Fibroblast of gingiva (primary cell): ENCODE measurements at places on chromosomes 13 and 19.

GRCh38 chr19:6409346-6409745 lies 15.3 kb downstream of the KHSRP start:
- DNase-seq, result no peak

DNA sequence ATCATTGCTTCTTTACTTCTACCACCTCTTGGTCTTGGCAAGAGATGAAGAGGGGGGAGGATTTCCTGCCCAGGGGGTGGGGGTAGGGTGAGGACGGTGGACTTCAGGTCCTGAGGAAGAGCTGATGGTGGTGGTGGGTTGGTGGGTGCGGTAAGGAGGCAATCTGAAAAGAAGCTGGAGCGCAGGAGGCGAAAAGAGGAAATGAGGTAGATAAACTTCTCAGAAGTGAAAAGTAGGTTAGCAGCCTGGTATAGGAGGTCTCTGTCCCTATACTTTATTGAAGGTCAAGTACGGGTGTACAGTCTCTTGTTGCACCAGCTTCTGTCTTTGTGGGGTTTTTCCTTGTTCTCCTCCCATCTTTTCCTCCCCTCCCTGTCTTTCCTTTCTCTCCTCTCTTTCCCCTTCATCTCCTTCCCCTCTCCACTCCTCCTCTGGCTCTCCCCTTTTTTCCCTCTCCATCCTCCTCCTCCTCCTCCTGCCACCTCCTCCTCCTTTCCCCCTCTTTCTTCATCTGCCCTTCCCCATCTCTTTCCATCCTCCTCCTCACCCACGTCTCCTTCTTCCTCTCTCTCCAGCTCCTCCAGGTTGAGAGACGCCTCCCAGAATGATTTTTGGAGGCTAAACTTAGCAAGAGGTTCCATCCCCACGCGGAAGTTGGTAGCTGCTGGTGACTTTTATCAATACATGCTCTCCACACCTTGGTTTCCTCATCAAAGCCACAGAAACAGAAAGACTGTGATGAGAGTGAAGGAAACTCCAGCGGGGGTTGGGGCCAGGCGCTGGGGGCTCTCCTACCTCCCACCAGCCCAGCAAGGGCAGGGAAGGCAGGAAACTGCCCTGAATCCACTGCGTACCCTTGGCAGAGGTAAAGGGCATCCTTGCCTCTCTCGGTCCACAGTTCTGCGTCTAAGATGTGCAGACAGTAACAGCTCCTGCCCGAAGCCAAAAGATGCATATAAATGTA lies 15.3 kb downstream of the TNFSF14 start:
- DNase-seq, result no peak

- DNase-seq, result no peak
Measured at GRCh38 chr13:36549755-36550154, 117.5 kb downstream of the CCNA1 start.

DNA sequence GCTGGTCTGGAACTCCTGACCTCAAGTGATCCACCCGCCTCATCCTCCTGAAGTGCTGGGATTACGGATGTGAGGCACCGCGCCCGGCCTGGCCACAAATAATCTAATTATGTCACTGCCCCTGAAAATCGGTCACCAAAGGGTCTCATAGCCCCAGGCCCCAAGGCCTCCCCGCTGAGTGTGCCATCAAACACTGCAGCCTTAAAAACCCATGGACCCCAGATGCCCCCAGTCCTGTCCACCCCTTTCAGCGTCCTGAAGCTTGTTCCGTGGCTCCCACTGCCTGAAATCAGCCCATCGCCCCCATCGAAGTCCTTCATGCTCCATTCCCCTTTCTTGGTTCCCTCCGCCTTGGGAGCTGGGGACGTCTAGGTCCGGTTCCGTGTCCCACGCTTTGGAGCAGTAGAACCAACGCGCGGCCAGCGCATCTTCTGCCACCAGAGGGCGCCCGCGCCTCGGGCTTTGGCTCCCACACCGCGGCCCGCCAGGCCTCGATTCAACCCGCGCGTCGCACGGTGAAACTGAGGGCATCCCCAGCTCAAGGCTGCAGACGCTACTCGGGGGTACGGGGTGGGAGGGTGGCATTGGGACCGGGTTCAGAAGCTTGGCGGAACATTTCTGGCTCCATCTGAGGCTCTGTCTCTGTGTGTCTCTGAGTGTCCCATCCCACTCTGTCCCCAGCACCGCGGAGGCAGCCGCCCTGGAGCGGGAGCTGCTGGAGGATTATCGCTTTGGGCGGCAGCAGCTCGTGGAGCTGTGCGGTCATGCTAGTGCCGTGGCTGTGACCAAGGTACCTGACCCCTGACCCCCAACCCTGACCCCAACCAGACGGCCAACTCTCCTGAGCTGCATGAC lies 3.5 kb downstream of the YJEFN3 start:
- DNase-seq, result peak; percentile 45

GRCh38 chr13:26698392-26699196 lies 62.0 kb downstream of the GPR12 start:
- DNase-seq, result peak; percentile 86

GRCh38 chr13:100280681-100281080 lies 191.8 kb downstream of the PCCA start:
- DNase-seq, result no peak

DNA sequence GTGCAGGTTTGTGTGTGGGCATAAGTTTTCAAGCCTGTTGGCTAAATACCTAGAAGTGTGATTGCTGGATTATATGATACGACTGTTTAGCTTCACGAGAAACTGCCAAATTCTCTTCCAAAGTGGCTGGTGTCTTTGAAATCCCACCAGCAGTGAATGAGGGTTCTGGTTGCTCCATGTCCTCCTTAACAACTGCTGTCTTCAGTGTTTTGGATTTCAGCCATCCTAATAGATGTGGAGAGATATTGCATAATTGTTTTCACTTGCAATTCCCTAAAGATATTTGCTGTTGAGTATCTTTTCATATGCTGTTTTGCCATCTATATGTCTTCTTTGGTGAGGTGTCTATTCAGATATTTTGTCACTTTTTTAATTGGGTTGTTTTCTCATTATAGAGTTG lies 390.5 kb downstream of the ZNF536 start:
- no peak for DNase-seq

- DNase-seq, result no peak
Measured at GRCh38 chr19:5968431-5969373, 9.2 kb downstream of the RANBP3 start.

GRCh38 chr19:4506449-4507149 lies 11.7 kb downstream of the PLIN4 start:
- DNase-seq, result no peak

- DNase-seq, result no peak
Measured at GRCh38 chr13:31747291-31747690, 8.0 kb downstream of the RXFP2 start.

DNA sequence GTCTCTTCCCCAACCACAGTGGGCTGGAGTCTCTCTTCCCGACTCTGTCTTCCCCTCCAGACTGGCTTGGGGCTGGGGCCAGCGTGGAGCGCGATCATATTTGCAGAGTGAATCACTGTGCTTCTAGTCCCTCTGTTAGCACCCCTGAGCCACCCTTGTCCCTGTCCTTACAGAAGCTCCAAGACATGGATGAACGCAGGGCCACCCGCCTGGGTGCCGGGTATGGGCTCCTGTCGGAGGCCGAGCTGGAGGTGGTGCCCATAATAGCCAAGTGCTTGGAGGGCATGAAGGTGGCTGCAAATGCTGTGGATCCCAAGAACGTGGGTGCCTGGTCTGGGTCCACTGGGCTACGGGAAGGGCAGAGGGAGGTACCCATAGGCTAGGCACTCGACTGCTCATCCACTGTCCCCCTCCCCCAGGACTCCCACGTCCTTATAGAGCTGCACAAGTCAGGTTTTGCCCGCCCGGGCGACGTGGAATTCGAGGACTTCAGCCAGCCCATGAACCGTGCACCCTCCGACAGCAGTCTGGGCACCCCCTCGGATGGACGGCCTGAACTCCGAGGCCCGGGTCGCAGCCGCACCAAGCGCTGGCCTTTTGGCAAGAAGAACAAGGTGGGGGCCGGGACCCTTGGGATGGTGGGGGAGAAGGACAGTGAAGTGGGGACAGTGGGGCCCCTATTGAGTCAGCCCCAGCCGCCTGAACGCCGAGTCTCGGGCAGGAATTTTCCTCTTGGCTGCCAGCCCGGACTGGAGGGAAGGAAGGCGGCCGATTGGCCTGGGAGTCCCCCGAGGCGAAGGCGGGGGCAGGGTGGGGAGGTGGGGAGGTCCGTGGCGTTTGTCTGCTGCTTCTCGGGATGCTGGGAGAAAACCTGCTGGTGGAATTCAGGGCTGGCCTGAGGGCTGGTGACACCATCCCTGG lies 5.2 kb downstream of the TRIP10 start:
- DNase-seq, result peak; percentile 76

DNA sequence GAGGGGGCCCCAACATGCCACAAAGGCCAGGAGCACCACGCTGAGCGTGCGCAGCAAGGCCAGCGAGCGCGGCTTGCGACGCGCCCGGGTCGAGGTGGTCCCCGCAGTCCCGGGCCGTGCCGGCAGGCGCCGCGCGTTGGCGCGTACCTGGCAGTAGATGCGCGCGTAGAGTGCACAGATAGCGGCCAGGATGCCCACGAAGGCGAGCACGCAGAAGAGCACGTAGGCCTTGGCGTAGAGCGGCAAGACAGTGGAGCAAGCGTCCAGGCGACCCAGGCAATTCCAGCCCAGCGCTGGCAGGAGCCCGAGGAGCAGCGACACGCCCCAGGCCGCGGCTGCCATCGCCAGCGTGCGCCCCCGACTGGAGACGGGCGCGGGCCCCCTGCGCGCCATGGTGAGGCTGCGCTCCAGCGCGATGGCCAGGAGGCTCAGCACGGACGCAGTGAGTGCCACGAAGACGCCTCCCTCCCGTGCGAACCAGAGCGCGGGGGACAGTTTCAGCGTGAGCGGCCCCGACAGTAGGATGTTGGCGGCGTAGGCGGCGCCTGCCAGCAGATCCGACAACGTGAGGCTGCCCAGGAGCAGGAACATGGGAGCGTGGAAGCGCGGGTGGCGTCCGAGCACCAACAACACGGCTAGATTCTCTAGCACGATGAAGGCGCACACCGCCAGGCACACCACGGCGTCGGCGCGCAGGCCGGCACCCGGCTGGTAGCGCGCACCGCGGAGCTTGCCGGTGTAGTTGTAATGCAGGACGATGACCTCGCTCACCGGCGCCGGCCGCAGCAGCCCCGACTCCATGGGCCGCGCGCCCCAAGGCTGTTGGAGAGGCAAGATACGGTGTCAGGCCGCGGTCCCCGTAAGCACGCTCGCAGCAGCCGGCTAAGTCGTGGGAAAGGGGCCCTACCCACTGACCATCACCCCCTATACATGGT lies 2.8 kb downstream of the S1PR5 start:
- DNase-seq, result no peak

DNA sequence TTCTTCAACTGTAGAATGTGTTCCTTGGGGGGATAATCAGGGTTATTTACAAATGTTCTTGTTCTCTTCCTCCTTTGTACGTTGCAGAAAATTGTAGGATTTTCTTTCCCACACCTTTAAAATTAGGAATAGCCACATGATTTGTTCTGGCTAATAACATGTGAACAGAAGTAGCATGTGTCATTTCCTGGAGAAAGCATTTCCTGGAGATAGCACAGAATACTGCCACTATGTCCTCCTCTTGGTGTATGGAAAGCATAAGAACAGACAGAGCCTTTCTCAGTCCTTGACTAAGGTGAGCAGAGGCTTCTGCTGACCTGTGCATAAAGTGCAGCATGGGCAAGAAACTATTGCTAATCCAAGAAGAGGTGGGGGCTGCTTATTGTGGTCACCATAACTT lies 101.8 kb downstream of the FAM216B start:
- DNase-seq, result no peak

DNA sequence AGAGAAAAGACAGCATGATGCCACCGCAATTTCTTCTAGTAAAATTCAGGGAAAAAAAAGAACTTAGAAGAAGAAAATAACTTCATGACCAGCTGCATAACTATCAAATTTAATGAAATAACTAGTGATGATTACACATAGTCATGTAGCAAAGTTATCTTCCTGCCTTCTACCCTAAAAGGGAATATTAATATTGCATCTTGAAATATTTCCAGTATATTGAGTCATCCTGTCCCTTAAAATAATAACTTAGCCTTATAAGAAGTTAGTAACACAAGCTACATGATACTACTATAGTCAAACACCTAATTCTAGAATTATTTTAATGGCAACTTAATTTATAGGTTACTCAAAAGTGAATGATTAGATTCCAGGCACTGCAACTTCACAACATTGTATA lies 289.2 kb downstream of the KLF12 start:
- DNase-seq, result peak; percentile 36

DNA sequence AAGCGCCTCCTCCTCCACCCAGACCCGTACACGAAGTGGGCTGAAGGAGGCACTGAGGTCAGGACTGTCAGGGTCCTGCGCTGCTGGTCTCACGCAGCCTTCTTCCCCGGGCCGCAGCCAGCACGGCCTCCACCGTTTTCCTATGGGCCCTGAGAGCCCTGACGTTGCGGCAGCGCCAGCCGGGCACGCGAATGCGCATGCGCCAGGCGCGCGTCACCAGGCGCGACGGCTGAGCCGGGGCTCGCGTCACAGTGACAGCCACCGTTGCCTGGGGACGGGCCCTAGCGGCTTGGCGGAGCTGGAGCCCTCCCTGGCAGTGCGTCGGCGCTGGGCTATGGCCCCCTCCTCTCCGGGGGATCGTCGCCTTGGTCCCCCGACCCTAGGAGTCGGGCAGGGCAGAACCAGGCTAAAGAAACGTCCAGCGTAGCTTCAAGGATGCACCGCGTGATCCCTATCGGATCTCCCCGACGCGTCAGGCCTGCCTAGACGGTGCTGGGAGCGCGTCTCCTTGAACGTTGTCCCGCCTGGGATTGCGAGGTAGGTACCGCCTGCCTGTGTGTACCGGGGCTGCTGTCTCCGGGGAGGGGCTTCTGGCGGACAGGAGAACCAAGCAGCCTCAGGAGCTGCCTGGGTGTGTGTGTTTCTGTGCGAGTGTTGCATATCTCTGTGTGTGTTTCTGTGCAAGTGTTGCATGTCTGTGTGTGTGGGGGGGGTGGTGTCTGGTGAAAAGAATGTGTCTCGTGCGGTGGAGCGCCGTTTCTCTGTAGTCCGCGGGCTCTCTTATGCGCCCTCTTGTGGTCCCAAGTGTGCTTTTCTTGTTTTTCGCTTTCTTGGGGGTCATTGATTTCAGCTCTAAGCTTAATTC lies 43.2 kb downstream of the ZNF571 start:
- DNase-seq, result peak; percentile 67

DNA sequence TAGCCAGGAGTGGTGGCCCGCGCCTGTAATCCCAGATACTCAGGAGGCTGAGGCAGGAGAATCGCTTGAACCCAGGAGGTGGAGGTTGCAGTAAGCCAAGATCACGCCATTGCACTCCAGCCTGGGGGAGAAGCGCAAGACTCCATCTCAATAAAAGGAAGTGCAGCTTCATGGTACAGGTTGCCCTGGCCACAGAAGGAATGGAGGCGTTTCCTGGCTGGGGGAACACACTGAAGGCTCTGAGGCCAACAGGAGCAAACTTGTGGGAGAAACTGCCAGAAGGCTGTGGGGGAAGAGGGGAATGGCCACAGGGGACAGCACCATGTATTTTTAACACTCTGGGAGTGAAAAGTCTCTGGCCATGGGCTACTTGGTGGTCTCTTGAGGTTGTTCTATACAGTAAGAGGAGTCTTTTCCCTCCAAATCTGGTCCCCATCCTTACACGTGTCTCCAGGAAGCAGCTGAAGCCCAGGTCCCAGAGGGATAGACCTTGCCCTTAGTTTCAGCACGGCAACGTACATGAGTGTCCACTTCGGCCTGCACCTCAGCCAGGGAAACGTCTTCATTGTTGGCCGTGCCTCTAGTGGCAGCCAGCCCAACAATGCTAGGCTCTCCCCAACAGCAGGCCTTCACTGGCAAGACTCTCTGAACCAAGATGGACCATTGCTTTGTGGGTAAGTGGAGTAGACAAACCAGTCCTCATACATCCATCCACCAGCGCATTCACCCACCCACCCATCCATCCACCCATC lies 7.4 kb downstream of the MICOS13 start:
- DNase-seq, result no peak
